ENCODE measurements at places on chromosomes 12 and 14. TPM values are rescaled to one million over a fixed set of nuclear protein-coding genes. Genes with fewer than 3 reads are reported as not detected.

- no peak for DNase-seq
- no peak overlapping the region for H3K4me3 ChIP-seq
- H3K27me3 ChIP-seq, result no peaks in the 10 kb centered on the region
- no peaks in the 10 kb centered on the region for H3K4me1 ChIP-seq
- H3K27ac ChIP-seq, result no peak overlapping the region
- H3K36me3 ChIP-seq, result no peaks in the 10 kb centered on the region
Observed at GRCh38 chr12:65948320-65949008, 124.2 kb downstream of the HMGA2 start.

DNA sequence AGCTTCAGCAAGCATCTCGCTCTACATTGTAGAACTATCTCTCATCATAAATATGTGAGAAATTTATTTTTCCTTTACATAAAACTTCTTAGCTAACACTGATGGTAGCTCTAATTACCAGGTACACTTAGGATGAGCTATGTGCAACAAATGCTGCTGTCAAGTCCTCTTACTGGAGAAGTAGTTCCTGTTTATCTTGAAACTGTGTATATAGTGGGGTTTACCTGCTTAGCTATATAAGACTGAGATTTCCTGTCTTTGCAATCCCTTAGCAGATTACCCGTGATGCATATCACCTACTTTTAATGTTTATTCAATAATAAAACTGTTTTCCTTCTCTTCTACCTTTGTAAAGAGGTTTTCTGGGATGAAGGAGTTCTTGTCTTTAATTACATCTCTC, 98.0 kb upstream of the USP15 start:
- no peak overlapping the region for H3K27ac ChIP-seq
- no peaks in the 10 kb centered on the region for H3K36me3 ChIP-seq
- H3K4me3 ChIP-seq, result no peak overlapping the region

DNA sequence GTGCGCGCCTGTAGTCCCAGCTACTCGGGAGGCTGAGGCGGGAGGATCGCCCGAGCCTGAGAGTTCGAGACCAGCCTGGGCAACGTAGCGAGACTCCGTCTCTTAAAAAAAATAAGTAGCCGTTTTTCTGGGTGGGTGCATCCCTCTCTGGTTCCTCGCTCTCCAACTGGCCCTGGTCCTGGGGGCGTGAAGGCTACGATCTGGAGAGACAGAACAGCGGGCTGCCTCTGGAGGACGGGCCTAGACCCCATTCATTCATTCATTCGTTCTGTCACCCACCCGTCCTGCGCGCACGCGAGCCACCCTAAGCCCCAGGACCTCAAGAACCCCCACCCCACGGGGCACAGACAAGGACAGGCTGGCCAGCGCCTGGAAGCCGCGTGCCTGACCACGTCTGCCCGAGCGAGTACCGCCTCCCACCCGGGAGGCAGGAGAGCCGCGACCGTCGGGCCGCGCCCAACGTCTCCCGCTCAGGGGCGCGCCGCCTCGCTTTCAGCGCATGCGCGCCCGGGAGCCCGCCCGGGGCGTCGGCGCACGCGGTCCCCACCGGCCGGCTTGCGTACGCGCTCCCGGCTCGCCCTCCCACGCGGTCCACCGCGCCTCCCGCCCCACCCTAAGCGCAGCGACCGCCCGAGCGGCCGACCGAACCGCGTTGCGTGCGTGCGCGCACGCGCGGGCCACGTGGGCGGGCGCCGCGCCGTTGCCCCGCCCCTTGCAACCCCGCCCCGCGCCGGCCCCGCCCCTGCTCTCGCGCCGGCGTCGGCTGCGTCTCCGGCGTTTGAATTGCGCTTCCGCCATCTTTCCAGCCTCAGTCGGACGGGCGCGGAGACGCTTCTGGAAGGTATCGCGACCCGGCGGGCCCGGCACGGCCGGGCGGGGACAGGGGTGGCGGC, at the start of gene RAN:
Gene RAN (plus strand): TSS at position 781 of the 893 bp plus-strand sequence. CDS start 528 bp downstream, outside the sequence.
- H3K27ac ChIP-seq, result peak within 1 kb of the TSS; percentile 69
- H3K27me3 ChIP-seq, result no peaks in the 10 kb centered on the region
- H3K36me3 ChIP-seq, result peaks cover 6% of the 10 kb centered on the region
- peaks cover 12% of the 10 kb centered on the region for H3K4me1 ChIP-seq
- peak; percentile 89 for DNase-seq

GRCh38 chr12:119171691-119172425, 6.9 kb upstream of the HSPB8 start:
- no peak overlapping the region for H3K4me3 ChIP-seq
- H3K36me3 ChIP-seq, result no peaks in the 10 kb centered on the region
- H3K27ac ChIP-seq, result no peak overlapping the region
- no peaks in the 10 kb centered on the region for H3K27me3 ChIP-seq
- no peak for DNase-seq
- H3K4me1 ChIP-seq, result no peaks in the 10 kb centered on the region

GRCh38 chr12:74334780-74335179, 202.9 kb upstream of the ATXN7L3B start:
- no peaks in the 10 kb centered on the region for H3K4me1 ChIP-seq
- H3K27me3 ChIP-seq, result no peaks in the 10 kb centered on the region

- peaks cover 11% of the 10 kb centered on the region for H3K4me1 ChIP-seq
- DNase-seq, result no peak
- H3K27ac ChIP-seq, result no peak overlapping the region
- no peaks in the 10 kb centered on the region for H3K36me3 ChIP-seq
- no peaks in the 10 kb centered on the region for H3K27me3 ChIP-seq
Observed at GRCh38 chr12:89370421-89370831, 18.1 kb upstream of the DUSP6 start.

- H3K27me3 ChIP-seq, result no peaks in the 10 kb centered on the region
- no peak overlapping the region for H3K4me3 ChIP-seq
- no peaks in the 10 kb centered on the region for H3K36me3 ChIP-seq
- H3K27ac ChIP-seq, result no peak overlapping the region
Observed at GRCh38 chr12:15782667-15783066, 6.5 kb downstream of the EPS8 start.

DNA sequence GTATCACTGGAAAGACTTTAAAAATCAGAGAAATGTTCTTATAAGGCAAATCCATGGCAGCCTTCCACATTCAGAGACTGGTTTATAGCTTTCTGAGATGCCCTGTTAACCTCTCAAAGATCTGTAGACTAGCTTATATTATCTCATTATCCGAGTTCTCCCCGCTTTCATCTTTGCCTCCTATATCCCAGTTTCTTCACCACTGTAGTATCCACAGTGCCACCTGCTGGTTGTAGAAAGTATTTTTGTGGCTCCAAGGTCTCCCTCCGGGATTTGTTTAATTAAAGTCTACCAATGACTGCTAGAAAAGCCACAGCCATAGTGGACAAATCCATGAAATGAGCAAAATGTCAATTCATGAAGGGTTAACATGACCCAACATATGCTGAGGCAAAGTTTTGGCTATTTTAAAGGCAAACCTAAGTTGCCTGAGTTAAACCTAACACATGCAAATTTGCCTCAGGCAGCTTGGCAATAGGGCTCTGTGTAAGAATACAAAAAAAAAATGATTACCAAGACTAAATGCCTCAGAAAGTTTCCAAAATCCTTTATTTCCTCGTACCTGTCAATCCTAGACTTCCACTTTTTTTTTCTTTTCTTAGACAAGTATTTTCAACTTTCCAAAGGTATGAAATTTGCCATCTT, 218.8 kb upstream of the BMP4 start:
- no peak overlapping the region for H3K4me3 ChIP-seq
- H3K36me3 ChIP-seq, result no peaks in the 10 kb centered on the region
- DNase-seq, result peak; percentile 61
- H3K4me1 ChIP-seq, result no peaks in the 10 kb centered on the region

DNA sequence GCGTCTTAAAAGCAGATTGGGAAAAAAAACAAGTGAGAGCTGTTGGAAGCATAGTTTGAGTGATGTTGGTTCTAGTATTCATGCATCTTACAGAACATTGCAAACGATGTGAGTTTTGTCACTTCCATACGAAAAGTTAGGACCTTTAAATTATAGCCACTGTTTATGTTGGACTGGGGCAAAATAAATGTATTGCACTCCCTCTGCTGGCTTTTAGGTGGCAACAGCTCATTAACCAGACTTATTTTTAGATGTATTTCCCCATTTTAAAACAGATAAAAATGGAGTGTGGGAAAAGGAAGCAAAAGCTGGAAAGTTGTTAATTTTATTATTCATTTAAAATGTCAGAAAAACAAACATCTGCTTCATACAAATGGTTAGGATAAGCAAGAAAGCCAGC, 111.9 kb downstream of the LGR5 start:
- H3K27ac ChIP-seq, result no peak overlapping the region
- no peaks in the 10 kb centered on the region for H3K27me3 ChIP-seq
- H3K4me1 ChIP-seq, result peaks cover 3% of the 10 kb centered on the region
- no peak overlapping the region for H3K4me3 ChIP-seq
- DNase-seq, result no peak

GRCh38 chr12:53653595-53653994, 22.3 kb downstream of the ATP5MC2 start:
- no peak overlapping the region for H3K27ac ChIP-seq
- peaks cover 13% of the 10 kb centered on the region for H3K4me1 ChIP-seq
- no peak for DNase-seq

DNA sequence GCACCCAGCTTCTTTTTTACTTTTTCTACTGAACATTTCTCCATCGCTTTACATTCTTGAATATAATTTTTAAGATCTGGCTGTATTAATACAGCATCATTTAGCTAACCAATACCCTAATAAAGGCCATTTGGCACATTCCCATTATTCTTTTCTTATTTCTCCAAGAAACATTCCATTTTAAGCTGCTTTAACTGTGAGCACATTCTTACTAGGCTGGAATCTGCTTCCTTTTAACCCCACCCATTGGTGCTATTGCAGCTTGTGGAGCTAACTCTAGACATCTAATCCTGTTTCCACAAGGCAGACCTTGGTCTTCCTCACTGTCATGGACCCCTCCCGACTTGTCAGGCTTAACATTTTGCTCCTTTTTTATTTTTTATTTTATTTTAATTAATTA, 15.2 kb downstream of the CALM1 start:
- H3K4me1 ChIP-seq, result no peaks in the 10 kb centered on the region
- no peak overlapping the region for H3K4me3 ChIP-seq
- H3K27ac ChIP-seq, result no peak overlapping the region
- no peak for DNase-seq

DNA sequence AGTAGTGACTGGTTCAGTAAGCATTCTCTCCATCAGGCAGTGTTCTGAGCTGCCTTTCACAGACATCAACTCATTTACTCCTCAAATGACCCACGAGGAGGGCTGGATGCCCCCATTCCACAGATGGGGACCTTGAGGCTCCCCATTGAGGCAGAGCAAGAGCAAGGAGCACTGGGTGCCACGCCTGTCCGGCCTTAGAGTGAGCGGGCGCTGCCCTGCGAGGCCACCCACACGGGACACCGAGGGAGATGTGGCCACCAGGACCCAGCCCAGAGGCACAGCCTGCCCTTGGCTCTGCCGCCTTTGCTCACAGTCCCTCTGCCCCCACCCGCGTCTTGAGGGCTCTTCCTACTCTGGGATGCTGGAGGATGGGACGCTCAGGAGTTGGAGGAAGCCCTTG, 3.0 kb downstream of the FBRSL1 start:
- H3K36me3 ChIP-seq, result no peaks in the 10 kb centered on the region
- DNase-seq, result no peak
- no peak overlapping the region for H3K4me3 ChIP-seq
- peaks cover 73% of the 10 kb centered on the region for H3K4me1 ChIP-seq
- H3K27me3 ChIP-seq, result no peaks in the 10 kb centered on the region
- no peak overlapping the region for H3K27ac ChIP-seq

DNA sequence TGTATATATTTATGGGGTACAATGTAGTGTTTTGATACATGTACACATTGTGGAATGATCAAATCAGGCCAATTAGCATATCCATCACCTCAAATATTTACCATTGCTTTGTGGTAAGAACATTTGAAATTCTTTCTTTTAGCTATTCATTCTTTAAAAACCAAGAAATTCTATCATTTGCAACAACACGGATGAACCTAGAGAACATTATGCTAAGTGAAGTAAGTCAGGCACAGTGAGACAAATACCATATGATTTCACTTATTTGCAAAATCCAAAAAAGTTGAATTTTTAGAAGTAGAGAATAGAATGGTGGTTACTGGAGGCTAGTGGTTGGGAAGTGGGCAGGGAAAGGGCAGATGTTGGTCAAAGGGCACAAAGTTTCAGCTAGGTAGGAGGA, 129.3 kb upstream of the PTPRQ start:
- H3K4me3 ChIP-seq, result no peak overlapping the region
- no peaks in the 10 kb centered on the region for H3K4me1 ChIP-seq
- H3K27ac ChIP-seq, result no peak overlapping the region
- H3K36me3 ChIP-seq, result no peaks in the 10 kb centered on the region

DNA sequence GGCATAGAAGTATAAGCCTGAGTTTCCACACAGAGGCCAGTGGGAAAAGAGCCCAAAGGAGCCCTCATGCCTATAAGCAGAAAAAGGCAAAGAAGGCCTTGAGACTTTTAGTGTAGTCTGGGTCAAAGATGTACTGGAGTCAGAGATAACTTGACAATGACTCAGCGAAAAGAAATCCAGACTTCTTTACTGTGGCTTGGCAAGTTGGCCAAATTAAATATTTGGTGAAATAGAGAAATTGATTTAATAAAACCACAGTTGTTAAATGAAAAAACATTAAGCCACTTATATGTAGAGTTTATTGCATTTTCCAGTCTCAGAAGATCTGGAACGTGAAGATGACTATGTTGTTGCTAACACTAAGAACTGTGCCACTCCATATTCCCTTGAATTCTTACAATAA, 105.1 kb downstream of the TMTC3 start:
- no peak for DNase-seq
- H3K36me3 ChIP-seq, result no peaks in the 10 kb centered on the region
- no peak overlapping the region for H3K4me3 ChIP-seq
- no peaks in the 10 kb centered on the region for H3K27me3 ChIP-seq
- no peak overlapping the region for H3K27ac ChIP-seq

DNA sequence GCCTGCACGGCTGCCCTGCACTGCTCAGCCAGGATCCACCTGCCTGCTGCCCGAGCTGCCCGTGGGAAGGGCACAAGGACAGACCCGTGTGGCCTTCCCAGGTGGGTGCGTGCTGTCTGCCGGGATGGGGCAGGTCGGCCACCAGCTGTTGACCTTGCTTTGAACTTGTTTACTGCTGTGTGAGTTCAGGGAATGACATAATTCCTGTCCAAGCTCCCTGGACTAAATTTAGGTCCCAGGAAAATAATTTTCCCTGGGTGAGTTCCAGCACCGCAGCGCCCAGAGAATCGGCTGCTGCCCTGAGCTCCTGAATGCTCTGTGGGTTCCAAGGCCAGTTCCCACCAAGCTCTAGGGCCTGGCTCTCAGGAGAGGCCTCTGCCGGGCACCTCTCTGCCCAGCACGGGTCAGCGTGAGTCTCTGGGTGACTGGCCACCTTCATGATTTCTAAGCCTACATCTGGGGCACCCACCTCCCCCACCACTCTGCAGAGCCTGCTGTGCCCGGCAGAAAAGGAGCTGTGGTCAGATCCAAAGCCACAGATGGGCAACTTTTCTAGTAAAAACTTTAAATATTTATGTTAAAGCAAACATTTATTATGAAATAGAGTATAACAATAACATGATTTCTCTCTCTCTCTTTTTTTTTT, 27.2 kb upstream of the MLXIP start:
- H3K4me1 ChIP-seq, result peaks cover 2% of the 10 kb centered on the region
- DNase-seq, result no peak
- H3K27ac ChIP-seq, result peak overlapping the region; percentile 93
- H3K36me3 ChIP-seq, result no peaks in the 10 kb centered on the region
- no peaks in the 10 kb centered on the region for H3K27me3 ChIP-seq

GRCh38 chr14:51079489-51079888, 15.4 kb downstream of the TRIM9 start:
- H3K4me1 ChIP-seq, result peaks cover 5% of the 10 kb centered on the region
- no peaks in the 10 kb centered on the region for H3K36me3 ChIP-seq
- no peak overlapping the region for H3K27ac ChIP-seq
- no peak overlapping the region for H3K4me3 ChIP-seq
- no peak for DNase-seq

Gene FOXA1
- 8.0 TPM for total RNA-seq

Gene ZNF140
- 10.0 TPM for total RNA-seq

Gene REM2
- total RNA-seq, result 0.14 TPM

Gene DDX55
- total RNA-seq, result 8.1 TPM

Gene TIMELESS
- 12.9 TPM for total RNA-seq

Gene PLXNC1
- 5.7 TPM for total RNA-seq

Gene GUCY2C
- total RNA-seq, result 0.05 TPM

Gene ZC2HC1C
- total RNA-seq, result 5.9 TPM

Gene LTBR
- 15.8 TPM for total RNA-seq

Gene PRPH
- total RNA-seq, result not detected
